ENCODE measurements at places on chromosomes 6 and 20. TPM values are rescaled to one million over a fixed set of nuclear protein-coding genes. Genes with fewer than 3 reads are reported as not detected.

BTNL2 gene
- total RNA-seq, result not detected

RBM12 gene
- 86.1 TPM for total RNA-seq

CHRNA4 gene
- total RNA-seq, result 0.27 TPM

CST4 gene
- not detected for total RNA-seq

ENPP5 gene
- not detected for total RNA-seq

SULF2 gene
- 22.8 TPM for total RNA-seq

RGS17 gene
- total RNA-seq, result 8.5 TPM

HBS1L gene
- total RNA-seq, result 33.8 TPM

TMEM63B gene
- 15.8 TPM for total RNA-seq

MACROD2 gene
- total RNA-seq, result 0.74 TPM

C20orf144 gene
- total RNA-seq, result 0.07 TPM

HLA-DOB gene
- total RNA-seq, result not detected

BCLAF1 gene
- 55.2 TPM for total RNA-seq

All from A549 treated with GW870086 at 1 μM for 4 hours (cell line).